ENCODE measurements at places on chromosomes 6 and 20. TPM values are rescaled to one million over a fixed set of nuclear protein-coding genes. Genes with fewer than 3 reads are reported as not detected.

The GLP1R gene
- not detected for total RNA-seq

The PLN gene
- total RNA-seq = 5.2 TPM

The SLC22A16 gene
- not detected for total RNA-seq

- DNase-seq = no peak
These were observed 10.3 kb downstream of the KIZ start for GRCh38 chr20:21136015-21136732.

DNA sequence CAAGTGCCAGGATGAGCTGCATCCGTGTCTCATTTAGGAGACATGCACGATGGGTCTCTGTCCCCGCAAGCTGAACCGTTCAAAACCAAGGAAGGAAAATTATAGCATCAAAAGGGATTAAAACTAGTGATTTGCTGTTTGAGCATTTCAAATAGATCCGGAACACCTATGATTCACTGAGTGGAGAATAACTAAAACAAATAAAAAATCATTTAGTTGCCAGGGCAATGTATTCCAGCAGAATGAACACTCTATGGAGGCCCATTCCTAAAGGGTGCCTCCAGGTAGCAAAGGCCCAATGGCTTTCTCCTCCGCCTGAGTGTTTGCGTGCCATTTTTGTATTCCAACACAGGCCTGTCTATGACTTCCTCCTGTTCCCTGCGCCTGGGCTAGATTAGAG is 354.8 kb downstream of the ZFAND3 start:
- no peak for DNase-seq

DNA sequence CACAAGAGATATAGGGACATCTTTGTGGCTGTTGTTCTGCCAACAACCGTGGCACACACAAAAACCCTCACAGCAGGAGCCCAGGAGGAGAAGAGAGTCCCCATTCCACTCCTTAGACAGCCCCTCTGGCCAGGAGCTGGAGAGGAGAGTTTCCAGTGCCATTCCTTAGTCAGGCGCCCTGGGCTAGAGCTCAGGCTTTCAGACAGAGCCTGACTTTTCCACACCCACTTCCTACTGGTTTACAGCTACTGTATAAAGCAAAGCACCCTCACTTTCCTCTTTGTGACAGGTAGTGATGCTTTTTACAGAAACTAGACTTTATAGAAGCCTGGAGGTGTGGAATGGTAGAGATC is 145.9 kb downstream of the SYCP2 start:
- DNase-seq = no peak

DNA sequence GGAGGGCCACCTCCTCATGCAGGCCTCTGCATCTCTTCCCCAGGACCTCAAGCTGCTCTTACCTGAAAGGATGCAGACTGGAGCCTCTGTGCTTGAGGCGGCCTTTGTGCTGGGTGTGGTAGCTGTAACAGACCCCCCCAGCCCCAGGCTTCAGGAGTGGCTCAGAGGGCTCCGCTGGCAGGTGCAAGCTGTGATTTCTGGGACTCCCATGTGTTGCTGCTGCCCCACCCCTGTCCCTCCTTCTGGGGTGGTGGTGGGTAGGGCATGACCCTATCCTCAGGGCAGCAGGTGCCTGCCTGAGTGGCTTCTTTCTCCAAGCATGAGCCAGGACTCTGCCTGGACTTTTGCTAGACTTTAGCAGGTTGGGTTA is 121.2 kb downstream of the SULF2 start:
- no peak for DNase-seq

DNA sequence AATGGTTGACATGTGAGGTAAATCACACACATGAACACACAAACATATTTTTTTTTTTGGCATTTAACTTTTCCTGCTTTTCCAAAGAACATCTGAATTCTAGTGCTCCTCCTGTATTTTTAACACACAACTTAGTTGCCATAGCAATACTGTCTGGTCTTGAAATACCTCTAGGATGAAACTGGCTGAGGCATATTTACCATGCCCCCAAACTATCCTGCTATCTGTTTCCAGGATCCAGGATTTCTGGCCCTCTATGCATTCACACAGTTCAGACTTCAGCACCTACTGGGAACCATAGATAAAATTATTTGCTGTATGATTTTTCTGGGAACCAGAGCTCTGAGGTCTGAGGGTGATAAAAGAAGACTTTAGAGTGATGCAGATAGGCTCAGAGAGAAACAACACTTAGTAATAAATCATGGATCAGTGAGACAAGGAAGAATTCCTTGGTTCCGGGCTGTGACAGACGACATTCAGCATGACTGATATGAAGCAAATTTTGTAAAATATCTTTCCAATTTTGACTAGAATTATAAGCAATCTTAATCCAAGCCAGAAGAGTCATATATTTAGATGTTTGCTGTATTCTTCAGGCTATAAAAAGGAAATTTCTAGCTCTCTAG is 359.7 kb downstream of the BTBD9 start:
- DNase-seq = no peak

DNA sequence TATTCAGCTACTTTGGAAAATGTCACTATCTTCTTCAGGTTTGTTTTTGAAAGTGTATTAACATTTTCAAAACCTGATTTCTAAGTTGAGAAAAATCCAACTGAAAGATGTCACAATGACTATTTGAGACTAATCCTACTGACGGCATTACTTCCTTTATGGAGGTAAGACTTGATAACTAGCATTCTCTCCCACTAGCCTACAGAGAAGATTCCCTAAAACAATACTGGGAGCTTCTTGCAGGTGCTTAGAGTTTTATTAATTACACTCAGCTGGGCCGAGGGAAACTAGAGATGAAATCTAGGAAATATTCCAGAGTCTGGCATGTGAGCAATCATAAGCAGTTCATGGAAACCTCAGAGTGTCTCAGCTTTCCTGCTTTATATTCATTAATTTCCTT is 114.0 kb downstream of the LCA5 start:
- DNase-seq = no peak

DNA sequence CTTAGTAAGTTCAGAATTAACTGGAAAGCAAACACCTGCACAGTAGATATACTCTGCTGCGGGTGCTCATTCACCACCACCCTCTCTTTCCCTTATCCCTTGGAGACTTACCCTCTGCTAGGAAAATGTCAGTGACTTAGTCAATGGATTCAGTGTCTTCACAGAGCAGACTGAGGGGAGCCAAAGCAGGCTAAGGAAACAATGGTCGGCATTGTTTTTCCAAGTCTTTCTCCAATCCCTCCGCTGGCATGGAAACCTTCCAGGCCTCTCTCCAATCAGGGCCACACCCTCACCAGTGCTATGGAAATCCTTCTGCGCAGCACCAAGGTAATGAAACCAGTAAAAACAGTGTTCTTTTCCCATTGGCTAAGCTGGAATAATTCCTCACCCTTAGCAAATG is 531.2 kb downstream of the TFAP2B start:
- no peak for DNase-seq

- DNase-seq = no peak
These were observed 340.3 kb downstream of the QKI start for GRCh38 chr6:163754866-163755265.
